ENCODE measurements at places on chromosomes 2 and 18. TPM values are rescaled to one million over a fixed set of nuclear protein-coding genes. Genes with fewer than 3 reads are reported as not detected.

Gene ERFE
- not detected for total RNA-seq

Gene IL1RN
- not detected for total RNA-seq

Gene KCNE4
- 9.0 TPM for total RNA-seq

Gene FAM117B
- total RNA-seq, result 13.5 TPM

Gene MAPRE2
- 33.3 TPM for total RNA-seq

Gene GPAT2
- total RNA-seq, result 7.2 TPM

Gene RGPD3
- total RNA-seq, result 0.30 TPM

Gene DCDC2C
- total RNA-seq, result 22.3 TPM

Gene SERPINB13
- not detected for total RNA-seq

Gene VWC2L
- not detected for total RNA-seq

Gene LYPD6
- 7.1 TPM for total RNA-seq

Gene SEPTIN2
- total RNA-seq, result 585 TPM

DNA sequence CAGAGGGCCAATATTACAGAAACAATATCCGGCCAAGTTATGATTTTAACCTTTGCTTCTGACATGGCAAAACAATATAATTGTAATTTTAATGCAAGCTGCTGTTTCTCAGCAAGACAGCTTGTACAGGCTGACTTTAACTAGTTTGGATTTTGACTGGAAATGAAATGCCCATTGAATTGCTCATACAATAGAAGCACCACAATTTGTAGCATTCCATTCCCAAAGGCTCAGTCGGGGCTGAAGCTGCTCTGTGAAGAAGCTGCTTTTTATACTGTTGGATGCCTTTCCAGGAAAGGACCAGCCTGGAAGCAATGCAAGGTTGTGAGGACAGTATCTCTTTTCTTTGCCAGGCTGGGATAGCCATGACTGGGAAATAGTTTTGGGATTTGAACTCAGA lies 677.0 kb upstream of the FANCL start:
- H3K27me3 ChIP-seq, result no peaks in the 10 kb centered on the region
- H3K4me1 ChIP-seq, result no peaks in the 10 kb centered on the region
- H3K4me3 ChIP-seq, result no peak overlapping the region
- H3K36me3 ChIP-seq, result no peaks in the 10 kb centered on the region
- no peak for DNase-seq

DNA sequence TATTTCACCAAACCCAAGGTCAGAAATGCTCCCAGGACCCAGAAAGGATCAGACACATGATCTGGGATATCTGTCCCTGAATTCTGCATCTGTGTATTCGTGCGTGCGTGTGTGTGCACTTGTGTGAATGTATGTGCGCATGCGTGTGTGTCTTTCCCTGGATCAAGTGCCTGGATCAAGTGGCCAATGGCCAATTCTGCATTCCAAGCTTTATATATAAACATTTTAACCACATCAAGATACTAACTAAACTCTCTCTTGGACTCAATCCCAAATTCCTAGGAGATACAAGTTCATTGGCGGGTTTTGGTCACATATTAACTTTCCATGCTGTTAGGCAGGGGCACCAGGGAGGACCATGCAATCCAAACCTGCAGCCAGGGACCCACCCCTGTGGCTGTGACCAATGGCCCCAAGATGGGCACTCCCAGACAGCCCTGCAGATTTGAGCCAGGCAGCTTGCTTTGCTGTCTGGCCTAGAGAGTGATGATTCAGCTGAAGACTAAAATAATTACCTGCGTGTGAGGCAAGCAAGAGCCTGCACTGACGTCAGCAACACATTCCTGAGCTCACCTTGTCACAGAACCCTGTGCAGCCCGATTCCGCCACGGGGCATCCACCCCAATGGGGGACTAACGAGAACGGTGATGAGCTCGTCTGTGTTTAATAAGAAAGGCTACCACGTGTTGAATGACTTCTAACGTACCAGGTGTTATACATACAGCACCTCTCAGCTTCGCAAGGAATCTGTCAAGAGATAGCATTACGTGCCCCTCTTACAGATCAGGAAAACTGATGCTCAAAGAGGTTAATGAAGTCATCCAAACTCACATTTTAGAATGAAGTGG lies 45.3 kb upstream of the ROCK2 start:
- no peaks in the 10 kb centered on the region for H3K4me1 ChIP-seq
- no peak overlapping the region for H3K27ac ChIP-seq
- no peaks in the 10 kb centered on the region for H3K36me3 ChIP-seq
- H3K27me3 ChIP-seq, result no peaks in the 10 kb centered on the region
- no peak overlapping the region for H3K4me3 ChIP-seq

GRCh38 chr2:184628051-184628450 lies 29.7 kb downstream of the ZNF804A start:
- no peak overlapping the region for H3K4me3 ChIP-seq
- no peak overlapping the region for H3K27ac ChIP-seq
- no peaks in the 10 kb centered on the region for H3K4me1 ChIP-seq
- no peak for DNase-seq
- no peaks in the 10 kb centered on the region for H3K36me3 ChIP-seq
- no peaks in the 10 kb centered on the region for H3K27me3 ChIP-seq

DNA sequence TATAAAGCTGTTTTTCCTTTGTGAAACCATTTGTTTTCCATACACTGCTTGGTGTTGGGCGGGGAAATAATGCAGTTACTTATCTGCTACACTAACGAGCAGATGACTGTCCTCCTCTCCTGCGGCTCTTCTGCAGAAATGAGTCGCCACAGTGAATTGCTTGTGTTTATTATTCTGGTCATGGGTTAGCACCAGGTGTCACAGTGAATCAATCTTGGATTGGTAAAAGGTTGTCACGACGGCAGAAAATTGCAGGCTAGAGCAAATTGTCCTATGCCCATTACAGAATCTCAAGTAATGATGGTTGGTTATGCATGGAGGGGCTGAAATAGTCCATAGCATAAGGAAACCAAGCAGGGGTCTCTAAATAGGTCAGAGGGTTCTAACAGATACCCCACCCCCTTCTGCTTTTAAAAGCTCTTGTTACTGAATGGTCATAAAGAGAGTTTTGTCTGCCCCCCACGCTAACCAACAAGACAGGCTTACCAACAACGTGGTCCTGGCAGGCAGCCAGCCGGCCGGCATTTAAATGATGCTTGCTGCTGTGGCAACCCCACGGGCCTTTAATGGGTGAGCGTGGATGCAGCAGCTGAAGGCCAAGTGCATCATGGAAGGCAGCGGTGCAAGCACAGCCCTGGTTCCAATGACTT lies 29.5 kb downstream of the RAB31 start:
- no peak overlapping the region for H3K27ac ChIP-seq
- H3K4me1 ChIP-seq, result no peaks in the 10 kb centered on the region
- DNase-seq, result no peak

- H3K4me1 ChIP-seq, result peaks cover 18% of the 10 kb centered on the region
- DNase-seq, result no peak
- no peak overlapping the region for H3K27ac ChIP-seq
- H3K36me3 ChIP-seq, result no peaks in the 10 kb centered on the region
Measured at GRCh38 chr2:112542984-112543661, 858 bp downstream of the POLR1B start.

DNA sequence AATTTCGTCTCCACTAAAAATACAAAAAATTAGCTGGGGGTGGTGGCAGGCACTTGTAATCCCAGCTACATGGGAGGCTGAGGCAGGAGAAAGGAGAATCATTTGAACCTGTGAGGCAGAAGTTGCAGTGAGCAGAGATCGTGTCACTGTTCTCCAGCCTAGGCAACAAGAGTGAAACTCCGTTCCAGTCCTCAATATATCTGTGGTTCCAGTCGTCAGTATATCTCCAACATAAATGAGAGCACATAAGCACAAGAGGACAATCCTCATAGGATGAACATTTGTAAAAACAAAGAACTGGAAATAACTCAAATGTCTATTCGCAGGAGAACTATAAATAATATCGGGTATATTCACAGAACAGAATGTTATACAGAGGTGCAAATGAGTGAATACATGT lies 13.1 kb upstream of the PLEK start:
- H3K36me3 ChIP-seq, result no peaks in the 10 kb centered on the region
- no peak overlapping the region for H3K4me3 ChIP-seq
- H3K4me1 ChIP-seq, result no peaks in the 10 kb centered on the region

- H3K4me1 ChIP-seq, result no peaks in the 10 kb centered on the region
- no peak overlapping the region for H3K4me3 ChIP-seq
- no peak for DNase-seq
- no peaks in the 10 kb centered on the region for H3K27me3 ChIP-seq
- no peak overlapping the region for H3K27ac ChIP-seq
Measured at GRCh38 chr18:2139691-2140090, 431.6 kb downstream of the METTL4 start.

- no peak for DNase-seq
- no peaks in the 10 kb centered on the region for H3K4me1 ChIP-seq
- H3K4me3 ChIP-seq, result no peak overlapping the region
- H3K27me3 ChIP-seq, result no peaks in the 10 kb centered on the region
Measured at GRCh38 chr2:234252772-234253171, 202.3 kb downstream of the SPP2 start.

GRCh38 chr2:12284487-12284886 lies 432.2 kb upstream of the TRIB2 start:
- no peaks in the 10 kb centered on the region for H3K36me3 ChIP-seq
- no peaks in the 10 kb centered on the region for H3K4me1 ChIP-seq
- no peak overlapping the region for H3K27ac ChIP-seq
- DNase-seq, result no peak
- H3K27me3 ChIP-seq, result no peaks in the 10 kb centered on the region

DNA sequence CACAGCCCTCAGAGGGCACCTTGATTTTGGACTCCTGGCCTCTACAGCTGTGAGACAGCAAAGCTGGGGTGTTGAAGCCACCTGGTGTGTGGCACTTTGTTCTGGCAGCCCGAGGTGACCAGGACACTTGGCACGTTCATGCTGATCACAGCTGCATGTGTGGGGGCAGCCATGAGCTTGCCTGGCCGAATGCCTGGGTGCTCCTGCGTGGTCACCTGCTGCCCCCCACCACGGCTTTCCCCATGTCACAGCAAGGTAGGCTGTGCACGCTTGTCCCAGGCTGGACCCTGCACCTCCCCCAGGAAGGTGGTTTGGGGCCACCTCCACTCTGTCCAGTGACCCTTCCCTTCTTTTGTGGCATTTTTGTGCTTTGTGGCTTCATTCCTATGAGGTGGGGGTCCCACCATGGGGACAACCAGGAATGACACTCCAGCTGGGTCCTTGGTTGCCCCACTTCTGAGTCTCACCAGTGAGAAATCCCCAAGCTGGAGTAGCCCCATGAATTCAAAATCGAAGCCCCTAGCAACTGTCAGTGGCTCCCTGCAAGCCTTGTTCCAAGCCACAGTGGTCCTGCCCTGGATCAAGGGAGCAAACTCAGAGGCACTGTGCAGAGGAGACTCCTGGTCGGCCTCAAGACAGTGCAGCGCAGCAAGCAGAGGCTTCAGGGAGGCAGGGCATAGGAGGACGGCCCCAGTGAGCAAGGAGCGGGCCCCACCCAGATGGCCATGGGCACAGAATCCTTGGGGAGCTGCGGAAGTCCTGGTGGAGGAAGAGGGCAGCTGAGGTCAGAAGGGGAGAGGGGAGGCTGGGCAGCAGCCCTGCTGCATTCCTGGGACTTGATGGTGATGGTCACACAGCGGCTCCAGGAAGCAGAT lies 121.4 kb upstream of the HS6ST1 start:
- no peak overlapping the region for H3K27ac ChIP-seq
- no peaks in the 10 kb centered on the region for H3K27me3 ChIP-seq
- no peaks in the 10 kb centered on the region for H3K4me1 ChIP-seq

GRCh38 chr2:133500917-133501316 lies 67.3 kb downstream of the NCKAP5 start:
- no peaks in the 10 kb centered on the region for H3K36me3 ChIP-seq
- no peak for DNase-seq
- no peak overlapping the region for H3K27ac ChIP-seq
- H3K27me3 ChIP-seq, result no peaks in the 10 kb centered on the region

DNA sequence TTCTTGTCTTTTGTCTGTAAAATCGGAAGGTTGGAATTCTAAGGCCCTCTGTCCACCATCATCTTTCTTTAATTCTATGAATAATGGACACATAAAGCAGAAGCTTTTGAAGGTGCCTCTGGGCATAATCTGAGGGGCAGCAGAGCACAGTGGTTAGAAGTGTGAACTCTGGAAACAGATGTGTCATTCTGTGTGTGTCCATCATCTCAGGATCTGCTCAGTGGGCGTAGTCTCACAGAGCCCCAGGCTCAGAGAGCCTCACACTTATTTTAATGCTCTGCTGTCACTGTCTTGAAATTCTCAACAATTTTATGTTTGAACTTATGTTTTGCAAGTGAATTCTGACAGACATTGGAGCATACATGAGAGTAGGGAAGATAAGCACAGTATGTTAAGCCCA lies 31.0 kb upstream of the CCDC93 start:
- H3K4me1 ChIP-seq, result peaks cover 9% of the 10 kb centered on the region
- no peaks in the 10 kb centered on the region for H3K36me3 ChIP-seq
- peaks cover 33% of the 10 kb centered on the region for H3K27me3 ChIP-seq
- no peak overlapping the region for H3K27ac ChIP-seq
- H3K4me3 ChIP-seq, result no peak overlapping the region
- no peak for DNase-seq

DNA sequence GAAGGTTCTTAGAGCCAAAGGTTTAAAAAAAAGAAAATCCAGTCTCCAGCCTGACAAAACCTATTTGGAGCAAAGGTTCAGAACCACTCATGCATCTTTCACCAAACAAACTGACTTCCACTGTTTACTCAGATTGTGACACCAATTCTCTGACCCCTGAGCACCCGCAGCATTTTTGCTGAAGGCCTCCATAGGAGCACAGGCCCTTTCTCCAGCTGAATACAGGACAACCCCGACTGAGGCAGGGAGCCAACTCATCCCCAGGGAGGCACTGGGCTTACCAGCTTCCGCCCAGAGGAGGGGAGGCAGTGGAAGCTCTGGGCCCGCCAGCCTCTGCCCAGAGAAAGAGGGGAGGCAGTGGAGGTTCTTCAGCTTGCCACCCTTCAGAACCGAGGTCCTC lies 51.0 kb upstream of the CNGA3 start:
- H3K27me3 ChIP-seq, result no peaks in the 10 kb centered on the region
- H3K36me3 ChIP-seq, result no peaks in the 10 kb centered on the region
- no peaks in the 10 kb centered on the region for H3K4me1 ChIP-seq
- DNase-seq, result no peak

- no peak overlapping the region for H3K27ac ChIP-seq
- H3K4me3 ChIP-seq, result no peak overlapping the region
- H3K36me3 ChIP-seq, result no peaks in the 10 kb centered on the region
- no peaks in the 10 kb centered on the region for H3K27me3 ChIP-seq
Measured at GRCh38 chr2:95531254-95531771, 46.8 kb upstream of the TRIM43B start.

DNA sequence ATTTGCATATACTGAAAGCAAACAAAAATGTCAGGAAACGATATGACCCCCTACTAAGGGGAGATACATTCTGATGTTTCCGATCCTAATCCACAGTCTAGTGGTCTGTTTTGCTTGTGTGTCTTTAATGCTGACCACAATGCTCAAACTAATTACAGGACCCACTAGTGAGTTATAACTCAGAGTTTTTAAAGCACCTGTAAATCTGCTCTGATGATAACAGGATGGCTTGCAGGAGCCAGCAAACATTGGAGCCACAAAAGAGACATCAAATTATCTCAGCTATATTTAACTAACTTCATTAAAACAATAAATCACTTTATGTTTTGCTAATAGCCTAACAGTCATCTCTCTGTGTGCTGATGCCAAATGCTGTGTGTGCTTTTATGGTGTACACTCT lies 300.3 kb downstream of the NBAS start:
- H3K27me3 ChIP-seq, result no peaks in the 10 kb centered on the region
- H3K27ac ChIP-seq, result no peak overlapping the region
- no peak for DNase-seq
- H3K36me3 ChIP-seq, result no peaks in the 10 kb centered on the region
- no peaks in the 10 kb centered on the region for H3K4me1 ChIP-seq

GRCh38 chr2:86066007-86066578 lies 39.6 kb downstream of the POLR1A start:
- H3K36me3 ChIP-seq, result no peaks in the 10 kb centered on the region
- H3K4me1 ChIP-seq, result no peaks in the 10 kb centered on the region
- no peak for DNase-seq
- H3K4me3 ChIP-seq, result no peak overlapping the region
- no peaks in the 10 kb centered on the region for H3K27me3 ChIP-seq
- H3K27ac ChIP-seq, result no peak overlapping the region

All from tibial nerve (tissue), 4 donors.